ENCODE measurements at places on chromosomes 7 and 10.

GRCh38 chr7:70512761-70513160 is 619.2 kb upstream of the GALNT17 start:
- DNase-seq, result no peak

DNA sequence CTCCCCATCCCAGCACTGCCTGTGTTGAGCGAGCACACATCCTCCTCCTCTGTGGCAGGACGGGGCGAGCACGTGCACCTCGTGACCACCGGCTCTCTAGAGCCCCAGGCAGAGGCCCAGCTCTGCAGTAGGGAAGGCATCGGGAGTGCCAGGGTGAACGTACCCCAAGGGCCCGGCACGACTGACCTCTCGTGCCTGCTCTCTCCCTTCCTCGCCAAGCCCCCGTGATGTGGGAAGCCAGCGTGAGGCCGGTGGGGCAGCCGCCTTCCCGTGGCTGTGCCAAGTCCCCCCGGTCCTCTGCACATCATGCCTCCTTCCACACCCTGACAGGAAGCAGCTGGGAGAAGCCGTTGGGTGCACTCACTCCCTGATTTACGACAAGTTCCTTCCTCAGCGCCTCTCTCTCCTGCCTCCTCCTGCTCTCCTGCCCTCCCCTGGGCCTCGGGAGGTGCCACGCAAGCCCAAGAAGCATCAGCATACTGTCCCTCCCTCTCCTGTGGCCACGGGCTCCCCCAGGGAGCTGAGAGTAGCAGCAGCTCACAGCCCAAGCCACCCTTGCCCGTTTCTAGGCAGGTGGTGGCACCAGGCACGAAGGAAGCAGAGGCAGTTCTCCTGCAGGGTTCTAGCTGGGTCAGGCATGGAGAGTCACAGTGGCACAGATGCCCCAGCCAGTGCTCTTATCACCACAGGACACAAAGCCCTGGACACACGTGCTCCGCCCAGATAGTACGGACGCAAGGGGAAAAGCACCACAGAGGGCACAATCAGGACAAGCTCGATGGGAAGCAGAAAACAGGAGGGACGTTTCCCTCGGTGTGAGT is 47.0 kb downstream of the AMZ1 start:
- no peak for DNase-seq

DNA sequence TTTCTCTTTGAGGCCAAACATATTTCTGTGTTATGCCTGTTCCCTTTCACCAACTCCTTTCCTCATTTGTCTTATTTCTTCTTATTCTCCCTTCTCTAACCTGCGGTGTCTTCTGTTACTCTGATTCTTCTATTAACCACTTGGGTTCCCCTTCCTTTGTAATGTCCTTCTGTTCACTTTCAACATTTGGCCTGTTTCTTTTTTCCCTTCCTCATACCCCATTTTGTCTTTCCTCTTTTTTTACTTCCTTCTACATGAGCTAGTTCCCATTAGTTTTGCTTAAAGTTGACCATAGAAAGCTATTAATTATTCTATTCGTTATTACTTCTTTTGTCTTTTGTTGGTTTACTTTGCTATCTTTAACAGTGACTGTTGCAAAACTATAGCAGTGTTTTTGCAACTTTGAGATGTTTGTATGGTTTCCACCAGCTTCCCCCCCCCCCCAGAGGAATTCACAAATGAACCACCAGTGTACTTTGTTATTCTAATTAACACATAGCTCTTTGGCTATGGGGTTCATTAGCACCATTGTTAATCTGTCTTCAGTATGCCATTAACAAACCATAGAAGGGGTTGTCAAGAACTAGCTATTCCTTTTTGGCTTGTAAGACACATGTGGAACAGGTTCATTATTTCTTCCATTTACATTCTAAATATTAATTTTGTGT is 2.9 kb downstream of the LRGUK start:
- DNase-seq, result no peak

DNA sequence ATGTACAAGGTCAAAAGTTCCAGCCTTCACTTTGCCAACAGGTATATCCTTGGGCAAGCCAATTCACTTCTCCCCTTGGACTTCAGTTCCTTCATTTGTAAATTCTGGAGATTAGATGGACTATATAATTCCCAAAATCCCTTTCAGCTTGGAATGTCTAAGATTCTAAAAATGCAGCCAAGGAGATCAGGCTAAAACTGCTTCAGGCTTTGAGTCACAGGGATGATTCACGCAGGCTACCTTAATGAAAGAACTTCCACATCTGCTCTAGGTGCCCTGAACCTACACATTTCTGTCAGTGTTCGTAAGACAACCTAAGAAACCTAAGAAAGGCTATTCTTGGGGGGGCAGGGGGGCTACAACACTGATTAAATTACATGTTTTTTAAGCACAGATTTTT is 7.1 kb downstream of the CPVL start:
- no peak for DNase-seq

DNA sequence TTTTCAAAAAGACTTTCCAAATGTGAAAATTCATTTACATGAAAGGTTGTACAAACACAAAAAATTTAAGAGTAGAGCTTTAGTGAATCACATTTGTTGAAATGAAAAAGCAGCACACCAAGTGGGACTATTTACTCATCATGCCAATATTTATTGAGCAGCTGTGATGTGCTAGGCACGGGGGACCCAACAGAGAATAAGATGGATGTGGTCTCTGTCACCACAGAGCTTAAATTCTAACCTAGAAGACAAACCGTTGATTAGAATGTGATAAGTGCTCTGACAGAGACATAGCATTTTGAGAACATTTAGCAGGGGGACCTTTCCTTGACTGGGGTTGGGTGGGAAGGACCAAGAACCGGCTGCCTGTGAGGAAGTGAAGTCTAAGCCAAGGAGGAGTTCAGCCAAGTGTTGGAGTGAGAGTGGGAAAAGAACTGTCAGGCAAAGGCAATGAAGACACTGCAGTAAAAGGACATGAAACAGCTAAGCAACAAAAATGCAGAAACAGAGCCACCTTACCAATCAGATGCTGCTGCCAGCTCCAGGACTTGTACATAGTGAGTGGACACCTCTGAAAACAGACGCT is 19.1 kb downstream of the ADAM12 start:
- DNase-seq, result no peak

- DNase-seq, result no peak
Measured at GRCh38 chr10:117574498-117575146, 32.1 kb downstream of the EMX2 start.

- no peak for DNase-seq
Measured at GRCh38 chr7:84524714-84525694, 330.4 kb upstream of the SEMA3A start.

GRCh38 chr7:114799628-114800028 is 122.3 kb upstream of the MDFIC start:
- no peak for DNase-seq

DNA sequence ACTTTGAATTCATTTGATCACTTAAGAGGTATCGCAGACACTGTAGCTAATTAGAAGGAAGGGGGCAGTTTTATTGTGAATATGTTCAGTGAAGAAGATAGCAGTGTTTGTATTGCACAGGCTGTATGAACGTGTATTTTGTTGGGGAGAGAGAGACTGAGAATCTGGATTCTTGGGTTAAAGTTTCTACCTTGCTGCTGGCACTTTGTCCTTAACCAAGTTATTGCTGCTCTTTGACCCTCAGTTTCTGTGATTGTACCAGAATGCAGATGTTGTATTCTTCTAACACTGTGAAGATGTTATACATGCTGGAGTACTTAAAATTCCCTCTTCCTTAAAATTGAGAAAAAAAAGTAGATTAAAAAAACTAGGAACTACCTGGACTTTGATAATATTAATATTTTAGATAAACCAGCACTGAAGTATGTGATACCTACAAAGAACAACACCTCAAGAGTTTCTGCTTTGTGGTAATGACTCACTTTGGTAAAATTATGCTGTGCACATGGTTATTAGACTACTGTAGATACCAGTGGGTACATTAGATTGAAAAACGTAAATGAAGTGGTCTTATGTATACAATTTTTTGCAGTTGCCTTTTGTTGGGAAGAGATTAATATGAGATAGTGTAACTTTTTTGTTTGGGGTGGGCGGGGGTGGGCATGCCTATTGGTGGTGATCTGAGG is 321.3 kb downstream of the AUTS2 start:
- DNase-seq, result no peak

- DNase-seq, result no peak
Measured at GRCh38 chr10:27464993-27465392, 39.1 kb upstream of the RAB18 start.

DNA sequence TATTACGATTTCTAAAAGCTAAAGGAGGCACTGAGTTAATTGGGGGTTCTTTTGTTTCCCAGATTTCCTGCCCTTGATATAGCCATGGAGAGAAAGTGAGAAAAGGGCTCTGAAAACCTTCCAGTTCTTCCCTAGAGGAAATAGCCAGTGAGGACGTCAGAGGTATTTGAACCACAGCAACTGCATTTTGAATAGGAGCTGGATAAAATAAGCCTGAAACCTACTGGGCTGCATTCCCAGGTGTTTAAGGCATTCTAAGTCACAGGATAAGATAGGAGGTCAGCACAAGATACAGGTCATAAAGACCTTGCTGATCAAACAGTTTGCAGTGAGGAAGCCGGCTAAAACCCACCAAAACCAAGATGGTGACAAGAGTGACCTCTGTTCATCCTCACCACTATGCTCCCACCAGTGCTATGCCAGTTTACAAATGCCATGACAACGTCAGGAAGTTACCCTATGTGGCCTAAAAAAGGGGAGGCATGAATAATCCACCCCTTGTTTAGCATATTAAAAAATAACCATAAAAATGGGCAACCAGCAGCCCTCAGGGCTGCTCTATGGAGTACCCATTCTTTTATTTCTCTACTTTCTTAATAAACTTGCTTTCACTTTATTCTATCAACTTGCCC is 85.1 kb upstream of the FRMD4A start:
- no peak for DNase-seq

DNA sequence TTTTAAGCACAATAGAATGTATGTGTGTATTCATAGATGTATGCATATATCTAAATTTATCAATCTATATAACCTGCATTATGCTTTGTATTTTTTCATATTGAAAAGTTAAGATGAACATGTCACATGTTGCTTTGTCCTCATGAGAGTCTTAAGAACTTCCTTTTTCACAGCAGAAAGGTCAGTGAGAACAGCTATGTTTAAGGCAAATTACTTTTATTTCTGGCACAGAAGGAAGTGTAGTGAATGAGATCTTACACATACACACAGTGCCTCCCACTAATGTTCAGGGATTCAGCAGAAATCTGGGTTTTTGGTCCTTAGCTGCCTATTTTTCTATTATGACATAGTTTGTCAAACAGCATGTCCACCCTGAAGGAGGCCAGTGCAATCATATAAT is 134.8 kb downstream of the TMEM26 start:
- no peak for DNase-seq

DNA sequence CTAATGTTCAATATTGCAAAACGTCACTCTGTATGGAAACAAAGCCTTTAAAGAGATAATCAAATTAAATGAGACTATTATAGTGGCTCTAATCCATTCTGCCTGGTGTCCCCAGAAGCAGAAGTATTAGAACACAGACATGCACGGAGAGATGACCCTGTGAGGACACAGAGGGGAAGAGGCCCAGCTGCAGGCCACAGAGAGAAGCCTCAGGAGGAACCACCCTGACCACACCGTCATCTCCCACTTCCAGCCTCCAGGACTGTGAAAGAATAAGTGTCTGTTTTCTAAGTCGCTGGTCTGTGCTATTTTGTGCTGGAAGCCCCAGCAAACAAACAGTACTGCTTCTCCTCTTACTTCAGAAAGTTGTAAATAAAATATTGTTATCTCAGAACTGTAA is 283.5 kb upstream of the ADARB2 start:
- DNase-seq, result no peak

DNA sequence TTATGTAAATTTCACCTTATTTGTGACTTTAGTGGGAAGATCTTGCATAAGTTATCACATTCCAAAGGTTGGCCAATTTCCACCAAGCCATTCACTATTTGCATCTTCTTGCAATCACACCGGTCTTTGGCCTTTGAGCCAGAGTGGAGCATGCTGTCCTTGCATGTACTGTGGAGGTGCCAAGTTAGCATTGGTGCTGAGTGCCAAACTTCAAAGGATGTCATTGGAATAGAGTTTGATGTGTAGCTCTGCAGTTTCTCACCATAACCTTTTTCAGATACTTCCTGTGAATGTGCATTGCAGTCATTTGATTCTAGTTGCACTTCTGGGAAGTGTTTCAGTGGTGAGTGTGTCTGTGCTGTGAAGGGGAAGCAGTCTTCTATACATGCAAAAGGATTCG is 620.6 kb downstream of the SUGCT start:
- no peak for DNase-seq

GRCh38 chr10:86413046-86413728 is 46.6 kb upstream of the GRID1 start:
- no peak for DNase-seq

GRCh38 chr7:45927721-45928120 is 6.6 kb upstream of the IGFBP3 start:
- DNase-seq, result no peak

DNA sequence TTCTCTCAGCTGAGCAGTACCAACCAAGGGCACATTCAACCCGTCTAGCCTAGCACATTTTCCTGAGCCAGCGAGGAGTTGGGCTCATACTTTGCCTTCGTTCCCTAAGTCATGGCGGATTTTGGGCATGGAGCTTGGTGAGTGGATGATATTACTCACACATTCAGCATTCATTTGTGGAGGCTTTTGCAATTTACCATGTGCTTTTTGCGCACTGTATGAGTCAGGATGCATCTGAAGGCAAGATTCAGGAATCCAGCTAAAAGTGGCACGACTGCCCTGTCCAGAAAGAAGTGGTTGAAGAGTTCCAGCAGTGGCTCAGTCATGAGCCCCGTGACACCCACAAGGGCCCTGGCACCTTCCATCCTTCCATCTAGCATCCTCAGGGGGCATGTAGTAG is 24.2 kb upstream of the MGMT start:
- DNase-seq, result no peak

GRCh38 chr10:96208271-96208670 is 63.1 kb downstream of the BLNK start:
- DNase-seq, result no peak

- DNase-seq, result no peak
Measured at GRCh38 chr10:131892806-131893675, 7.8 kb upstream of the PPP2R2D start.

GRCh38 chr10:127995939-127996338 is 89.0 kb downstream of the PTPRE start:
- no peak for DNase-seq

- DNase-seq, result no peak
Measured at GRCh38 chr7:156929789-156930539, 19.5 kb upstream of the NOM1 start.

- DNase-seq, result no peak
Measured at GRCh38 chr10:11441151-11441535, 170.3 kb downstream of the USP6NL start.

- DNase-seq, result no peak
Measured at GRCh38 chr10:13787015-13787421, 200.3 kb downstream of the PRPF18 start.

DNA sequence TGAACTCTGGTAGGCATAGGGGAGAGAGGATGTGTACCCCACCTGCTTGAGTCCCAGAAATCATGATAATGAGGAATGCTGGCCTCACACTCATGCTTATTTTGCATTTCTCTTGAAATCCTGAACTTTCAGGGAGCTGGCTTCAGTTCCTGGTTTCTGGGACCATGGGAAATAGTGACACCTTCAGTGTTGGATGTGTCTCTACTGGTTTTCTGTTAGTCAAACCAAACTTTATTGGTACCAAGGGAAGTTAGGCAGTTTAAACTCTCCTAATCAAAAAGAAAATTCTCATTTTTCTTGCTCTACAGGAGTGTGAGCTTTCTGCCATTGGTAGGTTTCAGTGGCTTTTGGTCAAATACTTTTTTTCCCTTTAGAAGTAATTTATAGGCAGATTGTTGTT is 11.8 kb upstream of the PCGF5 start:
- DNase-seq, result no peak

Measured in COR-L47 (cell line).